GM12865 (cell line): ENCODE measurements at places on chromosomes 1 and 21.
A peak's percentile ranks its signal among the peaks of the same experiment; 100 is the strongest.

GRCh38 chr1:8133657-8134430 is 107.7 kb upstream of the ERRFI1 start:
- DNase-seq: no peak

- DNase-seq: no peak
Observed at GRCh38 chr21:15140321-15141019, 75.7 kb upstream of the NRIP1 start.

DNA sequence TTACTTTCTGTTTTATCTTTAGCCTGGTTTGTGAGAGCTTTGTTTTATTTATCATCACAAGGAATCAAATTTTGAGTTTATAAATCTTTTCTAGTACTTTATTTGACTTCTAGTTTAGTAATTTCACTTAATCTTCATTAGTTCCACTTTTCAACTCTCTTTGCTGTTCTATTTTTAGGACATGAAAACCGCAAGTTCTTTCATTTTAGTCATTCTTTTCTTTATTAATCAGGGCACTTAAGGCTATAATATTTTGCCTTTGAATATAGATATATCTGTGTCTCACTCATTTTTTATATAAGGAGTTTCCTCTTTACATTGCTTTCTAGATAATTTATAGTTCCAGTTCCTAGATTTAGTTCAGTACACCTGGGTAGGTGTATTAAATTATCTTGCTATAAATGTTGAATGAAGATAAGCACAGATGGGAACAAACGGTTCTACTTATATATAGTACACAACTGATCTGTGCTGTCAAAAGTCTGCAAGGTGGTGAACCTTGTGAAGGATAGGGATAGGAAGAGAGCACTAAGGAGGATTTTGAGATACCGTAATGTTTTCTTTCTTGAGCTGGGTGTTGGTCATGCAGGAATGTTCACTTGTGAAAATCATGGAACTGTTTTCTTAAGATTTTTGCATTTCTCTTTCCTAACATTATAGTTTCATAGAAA is 402.3 kb downstream of the RYR2 start:
- DNase-seq: no peak

DNA sequence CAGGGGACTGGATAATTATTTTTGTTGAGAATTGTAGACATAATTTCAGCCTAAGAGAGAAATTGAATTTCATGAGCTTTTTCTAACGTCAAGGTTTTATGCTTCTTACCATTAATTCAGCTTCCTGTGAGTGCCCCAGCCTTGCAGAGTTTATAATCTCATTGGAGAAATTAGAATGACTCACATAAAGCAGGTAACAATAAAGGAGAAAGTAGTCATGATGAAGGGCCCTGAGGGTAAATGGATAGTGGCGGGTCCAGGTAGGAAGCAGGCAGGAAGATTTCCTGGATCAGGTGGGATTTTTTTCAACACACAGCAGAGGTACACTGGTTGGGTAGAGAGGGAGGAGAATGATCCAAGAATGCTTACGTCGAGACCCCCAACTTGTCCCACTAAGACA is 311.4 kb downstream of the BARHL2 start:
- DNase-seq: no peak

DNA sequence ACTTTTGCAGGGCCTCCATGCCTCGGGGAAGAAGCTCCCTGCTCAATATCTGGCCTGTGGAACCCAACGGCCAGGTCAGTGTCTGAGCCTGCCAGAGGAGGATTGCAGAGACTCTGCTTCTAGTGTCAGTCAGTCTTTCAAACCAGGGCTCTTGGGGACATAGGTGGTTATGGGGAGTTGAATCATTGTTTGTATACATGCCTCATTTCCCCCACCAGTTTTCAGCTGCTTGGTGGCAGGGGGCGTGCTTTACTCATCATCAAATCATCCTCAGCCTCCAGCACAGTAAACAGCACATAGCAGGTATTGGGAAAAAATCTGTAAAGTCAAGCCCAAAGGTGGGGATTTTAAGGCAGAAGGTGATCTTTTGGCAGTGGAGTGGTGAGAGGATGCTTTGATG is 17.4 kb upstream of the FAM89A start:
- no peak for DNase-seq

- DNase-seq: no peak
Observed at GRCh38 chr1:220810963-220811362, 24.2 kb downstream of the MTARC1 start.

GRCh38 chr1:62356257-62356835 is 37.1 kb upstream of the KANK4 start:
- peak; percentile 7 for DNase-seq

DNA sequence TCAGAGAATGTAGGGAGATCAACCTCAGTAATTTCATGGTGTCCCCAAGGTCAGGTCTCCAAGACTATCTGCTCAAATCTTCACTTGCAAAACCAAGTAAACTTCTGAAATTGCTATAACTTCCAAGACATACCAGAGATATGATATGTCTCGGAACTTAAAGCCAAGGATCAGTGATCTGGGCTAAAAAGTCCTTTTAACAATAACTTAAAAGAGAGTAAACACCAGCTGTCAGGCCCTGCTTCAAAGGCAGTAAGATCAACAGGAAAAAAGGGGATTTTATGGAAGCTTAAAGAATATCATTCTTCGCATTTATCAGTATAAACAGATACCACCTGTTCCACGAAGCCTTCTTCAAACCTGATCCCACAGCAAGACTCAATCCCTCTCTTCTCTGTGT is 13.7 kb downstream of the UBR4 start:
- no peak for DNase-seq

DNA sequence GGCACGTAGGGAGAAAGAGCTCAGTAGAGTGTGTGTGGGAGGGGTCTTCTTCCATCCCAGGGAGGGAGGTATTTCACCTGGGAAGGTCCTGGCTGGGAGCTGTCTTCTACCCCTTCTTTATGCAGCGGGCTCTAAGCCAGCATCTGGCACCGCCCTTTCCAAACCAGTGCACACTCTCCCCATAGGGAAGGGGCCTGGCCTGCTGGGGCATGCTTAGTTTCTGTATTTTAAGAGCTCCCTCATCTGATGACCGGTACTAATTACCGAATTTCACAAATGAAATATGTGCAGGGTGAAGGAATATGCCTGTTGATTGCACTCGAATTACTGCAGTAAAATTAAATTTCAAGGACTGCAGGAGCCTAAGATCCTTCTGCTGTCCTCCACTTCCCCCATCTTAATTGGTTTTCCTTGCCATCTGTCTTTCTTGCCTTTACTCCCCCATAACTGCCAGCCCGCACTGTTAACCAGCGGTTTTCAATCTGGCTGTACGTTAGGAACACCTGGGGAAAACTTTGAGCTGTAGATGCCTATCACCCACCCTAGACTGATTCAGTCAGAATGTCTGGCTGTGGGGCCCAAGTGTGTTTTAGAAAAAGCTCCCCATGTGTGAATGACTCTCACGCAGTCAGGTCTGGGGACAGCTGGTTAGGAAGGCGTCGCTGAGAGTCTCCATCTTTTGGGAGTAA is 20.1 kb downstream of the GALNT2 start:
- no peak for DNase-seq

DNA sequence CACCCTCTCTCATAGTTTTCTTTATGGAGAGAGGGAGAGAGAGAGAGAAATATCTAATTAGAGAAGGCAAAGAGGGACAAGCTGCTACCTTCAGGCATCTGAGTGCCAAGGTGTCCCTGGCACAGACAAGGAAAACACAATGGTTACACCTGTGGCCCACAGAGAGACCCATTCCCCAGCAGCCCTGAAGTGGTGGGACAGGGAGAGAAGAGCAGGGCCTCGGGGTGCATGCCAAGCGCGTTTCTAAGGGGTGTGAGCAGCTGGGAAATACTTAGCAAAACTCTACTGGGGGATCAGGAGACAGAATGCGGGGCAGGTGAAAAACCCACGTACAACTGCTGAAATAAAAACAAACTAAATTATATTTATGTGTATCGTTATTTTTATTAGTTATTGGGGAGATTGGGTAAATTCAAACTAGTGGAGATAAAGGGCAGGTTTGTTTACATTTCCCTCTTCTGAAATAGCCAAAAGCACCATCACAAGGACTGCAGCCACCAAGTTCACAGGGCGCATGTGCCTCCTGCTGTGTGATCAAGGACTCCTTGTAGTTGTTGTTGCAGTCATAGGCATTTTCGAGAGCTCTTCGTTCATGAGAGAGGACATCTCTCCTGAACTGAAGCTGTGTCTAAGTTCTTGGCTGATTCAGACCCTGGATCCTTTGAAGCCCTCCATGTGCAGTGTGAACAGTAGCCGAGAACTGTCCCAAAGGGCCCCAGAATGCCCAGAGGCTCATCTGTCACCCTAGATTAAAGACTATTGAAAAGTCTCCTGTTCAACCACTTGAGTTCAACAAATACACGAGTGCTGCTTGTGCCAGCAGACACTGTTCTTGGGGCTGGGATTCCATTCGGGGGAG is 737 bp upstream of the SERPINC1 start:
- no peak for DNase-seq

GRCh38 chr1:2644591-2645101 is 11.8 kb upstream of the MMEL1 start:
- DNase-seq: no peak

- peak; percentile 97 for DNase-seq
Observed at GRCh38 chr1:203287109-203287893, 18.0 kb upstream of the BTG2 start.

- no peak for DNase-seq
Observed at GRCh38 chr1:38047603-38048141, 1.1 kb upstream of the POU3F1 start.

DNA sequence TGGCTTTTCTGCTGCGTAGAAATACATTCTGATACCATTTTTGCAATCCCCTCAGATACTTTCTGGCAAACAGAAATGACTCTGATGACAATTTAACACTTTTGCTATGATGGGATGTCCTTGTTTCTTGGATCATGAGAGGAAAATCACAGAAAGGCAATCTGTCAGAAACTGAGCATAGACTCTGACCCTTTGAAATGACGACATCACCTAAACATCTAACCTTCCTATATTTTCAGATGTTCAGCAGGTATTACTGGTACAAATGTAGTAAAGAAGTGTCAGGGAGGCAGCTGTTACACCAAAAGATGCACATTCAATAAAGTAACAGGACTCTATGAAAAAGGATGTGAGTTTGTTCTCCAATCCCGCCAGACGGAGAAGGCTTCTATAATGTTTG is 13.2 kb downstream of the CLCA1 start:
- DNase-seq: no peak

DNA sequence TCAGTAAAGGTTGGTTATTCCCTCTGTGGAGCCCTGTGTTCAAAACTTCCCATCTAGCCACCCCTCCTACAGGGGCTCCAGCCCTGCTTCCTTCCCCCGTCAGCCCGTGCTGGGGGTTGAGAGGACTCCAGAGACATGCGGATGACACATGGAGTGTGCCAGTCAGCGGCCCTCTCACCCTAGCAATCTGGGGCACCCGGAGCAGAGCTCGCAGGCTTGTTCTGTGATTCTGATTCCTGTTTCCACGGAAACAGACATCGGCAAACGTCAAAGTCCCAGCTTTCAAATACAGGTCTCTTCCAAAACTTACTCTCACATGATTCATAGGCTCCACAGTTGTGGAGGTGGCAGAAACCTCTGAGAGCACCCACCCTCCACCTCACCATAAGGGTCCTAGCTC is 9.8 kb upstream of the SSBP3 start:
- DNase-seq: no peak

GRCh38 chr1:56584910-56585528 is 5.7 kb upstream of the PLPP3 start:
- DNase-seq: peak; percentile 47

- DNase-seq: no peak
Observed at GRCh38 chr1:212791261-212791675, 309 bp downstream of the NSL1 start.

- no peak for DNase-seq
Observed at GRCh38 chr21:43333298-43334062, 93.5 kb downstream of the SIK1 start.

GRCh38 chr1:12203216-12204007 is 26.4 kb upstream of the VPS13D start:
- no peak for DNase-seq

DNA sequence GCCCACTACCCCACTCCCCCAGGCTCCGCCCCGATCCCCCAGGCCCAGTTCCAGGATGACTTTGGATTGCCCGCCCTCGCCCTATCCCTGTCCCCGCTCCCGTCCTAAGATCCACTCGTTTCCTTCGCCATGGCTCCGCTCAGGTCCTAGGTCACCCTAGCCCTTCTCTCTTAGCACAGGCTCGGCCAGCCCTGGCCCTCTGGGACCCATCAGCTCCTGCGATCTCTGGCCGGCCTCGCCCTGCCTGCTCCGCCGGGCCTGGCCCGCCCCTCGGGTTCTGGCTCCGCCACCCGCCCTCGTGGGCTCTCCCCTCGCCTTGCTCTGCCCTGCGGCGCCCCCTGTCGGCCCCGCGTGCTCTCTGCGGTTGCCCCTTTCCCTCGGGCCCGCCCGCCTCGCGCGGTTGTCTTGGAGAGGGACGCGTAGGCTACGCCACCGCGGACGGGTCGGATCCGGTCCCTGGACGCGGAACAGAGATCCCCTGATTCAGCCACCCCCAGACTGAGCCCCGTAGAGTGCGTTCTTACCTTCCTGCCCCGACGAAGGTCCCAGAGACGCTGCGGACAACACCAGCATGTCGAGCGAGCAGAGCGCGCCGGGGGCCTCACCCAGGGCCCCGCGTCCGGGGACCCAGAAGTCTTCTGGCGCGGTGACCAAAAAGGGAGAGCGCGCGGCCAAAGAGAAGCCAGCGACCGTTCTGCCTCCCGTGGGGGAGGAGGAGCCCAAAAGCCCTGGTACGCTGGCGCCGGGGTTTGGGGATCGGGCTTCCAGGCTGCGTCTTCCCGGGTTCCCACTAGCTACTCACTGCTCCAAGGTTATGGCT is at the start of gene LRRC71:
TSS of gene LRRC71 (plus strand) at position 400 of the 820 bp plus-strand sequence. CDS start at position 572, 172 bp downstream.
- DNase-seq: peak; percentile 53

DNA sequence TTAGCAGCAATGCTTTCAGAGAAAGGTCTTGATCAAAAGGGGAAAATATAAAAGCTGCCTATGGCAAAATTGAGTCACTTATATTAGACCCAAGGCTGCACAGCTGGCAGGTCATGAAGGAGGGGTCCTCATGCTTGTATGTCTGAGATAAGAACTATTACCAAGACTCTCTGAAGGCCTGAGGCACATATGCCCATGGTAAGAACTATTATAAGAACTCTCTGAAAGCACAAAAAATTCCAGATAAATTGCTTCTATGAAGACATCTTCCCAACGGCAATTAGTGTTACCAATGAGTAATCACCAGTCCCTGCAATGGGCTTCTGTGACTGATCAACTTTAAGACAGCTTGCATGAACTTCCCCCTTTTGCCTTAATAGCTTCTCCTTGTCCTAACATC is 42.8 kb upstream of the LRIF1 start:
- no peak for DNase-seq
